Activated CD4-positive, alpha-beta T cell treated with anti-CD3 and anti-CD28 coated beads, Interleukin-2, amount 50 U/mL, for 4 hours (primary cell): ENCODE measurements at places on chromosomes 16 and 17.

DNA sequence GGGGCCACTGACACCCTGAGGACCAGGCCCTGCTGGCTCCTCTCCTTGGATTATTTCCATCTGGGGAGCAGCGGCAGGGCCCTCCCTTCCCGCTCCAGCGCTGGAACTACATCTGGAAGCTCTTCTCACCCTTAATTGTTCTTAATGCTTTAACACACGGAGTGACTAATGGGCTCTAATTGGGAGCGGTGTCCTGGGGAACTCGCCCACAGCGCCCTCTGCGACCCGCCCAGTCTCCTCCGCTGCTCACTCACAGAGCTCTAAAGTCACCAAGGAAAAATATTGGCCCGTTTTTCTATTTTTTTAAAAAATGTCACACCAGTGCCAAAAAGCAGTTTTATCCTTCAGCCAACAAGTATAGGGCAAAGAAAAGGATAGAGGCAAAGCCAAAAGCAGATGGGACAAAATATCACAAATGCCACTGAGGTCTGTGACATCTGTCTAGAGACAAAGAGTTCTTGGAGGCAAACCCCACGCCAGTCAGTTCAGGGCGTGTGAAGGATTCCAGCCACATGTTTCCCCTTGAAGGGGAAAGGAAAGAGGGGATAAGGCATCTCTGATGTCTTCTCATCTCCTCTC is 134.7 kb downstream of the RBFOX3 start:
- no peak for DNase-seq

DNA sequence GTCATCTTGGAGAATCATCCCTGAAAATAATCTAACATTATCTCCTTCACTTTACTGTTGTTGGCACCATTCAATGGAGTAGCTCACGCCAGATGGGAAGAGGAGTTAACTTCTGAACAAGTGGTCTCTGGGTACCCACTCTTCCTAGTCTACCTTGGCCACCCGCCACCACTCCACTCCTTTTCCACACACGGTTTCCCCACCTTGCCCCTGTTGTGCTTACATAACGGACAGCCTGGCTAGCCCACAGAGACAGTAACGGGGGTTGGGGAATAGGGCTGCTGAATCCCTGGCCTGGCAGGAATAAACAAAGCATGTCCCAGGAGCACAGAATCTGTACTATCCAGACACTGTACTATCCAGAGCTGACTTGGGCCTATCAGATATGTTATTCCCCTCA is 3.6 kb upstream of the MXRA7 start:
- no peak for DNase-seq

- DNase-seq, result no peak
Observed at GRCh38 chr17:43658900-43659299, 2.8 kb downstream of the MEOX1 start.

- no peak for DNase-seq
Observed at GRCh38 chr16:54455030-54455725, 168.6 kb upstream of the IRX3 start.

DNA sequence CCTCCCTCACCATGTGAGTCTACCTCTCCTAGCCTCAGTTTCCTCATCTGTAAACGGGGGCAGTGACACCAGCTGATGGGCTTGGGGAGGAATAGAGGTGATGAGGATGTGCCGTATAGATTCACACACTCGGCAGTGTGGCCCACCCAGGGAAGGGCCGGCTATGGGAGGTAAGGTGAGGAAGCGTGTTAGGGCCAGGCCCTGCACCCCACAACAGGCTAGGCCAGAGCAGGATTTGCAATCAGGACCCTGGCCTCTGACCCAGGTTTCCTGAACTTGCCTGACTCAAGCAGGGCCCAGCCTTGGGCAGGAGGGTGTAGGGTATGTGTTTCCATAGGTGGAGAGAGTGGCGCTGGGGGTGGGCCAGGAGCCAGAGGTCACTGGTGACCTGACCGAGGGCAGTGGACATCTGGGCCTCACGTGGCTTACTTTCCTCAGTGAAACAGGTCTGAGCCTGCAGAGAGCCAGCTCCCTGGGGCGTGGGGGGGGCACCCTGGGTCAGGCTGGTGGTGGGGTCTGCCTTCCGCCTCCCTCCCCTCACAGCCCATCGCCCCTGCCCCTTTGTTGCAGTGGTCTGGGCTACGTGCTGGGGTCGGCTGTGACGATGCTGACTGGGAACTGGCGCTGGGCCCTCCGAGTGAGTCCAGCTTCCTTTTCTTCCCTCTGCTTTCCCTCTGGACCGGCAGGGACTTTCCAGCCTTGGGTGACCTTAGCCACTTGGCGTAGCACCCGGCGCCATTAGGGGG is 12.8 kb downstream of the SPNS3 start:
- no peak for DNase-seq

- DNase-seq, result no peak
Observed at GRCh38 chr17:13410874-13411273, 190.9 kb downstream of the HS3ST3A1 start.

- no peak for DNase-seq
Observed at GRCh38 chr16:23062524-23062923, 86.7 kb downstream of the USP31 start.

DNA sequence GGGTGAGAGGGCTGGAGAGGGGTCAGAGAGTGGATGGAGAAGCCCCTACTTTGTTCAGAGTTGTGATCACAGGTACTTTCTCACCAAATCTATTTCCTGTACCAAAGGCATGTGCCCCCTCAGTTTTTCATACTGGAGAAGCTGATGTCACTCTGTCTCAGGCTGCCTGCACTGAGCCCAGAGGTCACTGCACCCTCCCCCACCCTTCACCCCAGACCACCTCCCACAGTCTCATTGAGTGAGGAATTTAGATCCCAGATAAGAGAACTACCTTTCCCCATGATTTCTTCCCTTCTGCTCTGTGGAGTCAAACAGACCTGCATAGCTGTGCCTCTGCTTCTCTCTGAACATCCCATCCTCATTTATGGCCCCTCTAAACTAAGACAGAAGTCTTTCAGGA is 140.0 kb upstream of the IRX6 start:
- no peak for DNase-seq

DNA sequence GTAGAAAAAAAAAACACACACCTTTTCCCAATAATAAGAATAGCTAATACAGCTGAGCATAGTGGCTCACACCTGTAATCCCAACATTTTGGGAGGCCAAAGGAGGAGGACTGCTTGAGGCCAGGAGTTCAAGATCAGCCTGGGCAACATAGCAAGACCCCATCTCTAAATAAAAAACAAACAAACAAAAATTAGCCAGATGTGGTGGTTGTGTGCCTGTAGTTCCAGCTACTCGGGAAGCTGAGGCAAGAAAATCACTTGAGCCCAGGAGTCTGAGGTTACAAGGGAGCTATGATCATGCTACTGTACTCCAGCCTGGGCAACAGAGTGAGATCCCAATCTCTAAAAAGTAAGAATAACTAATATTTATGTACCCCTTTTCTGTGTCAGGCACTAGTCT is 42.8 kb upstream of the GFOD2 start:
- DNase-seq, result no peak

DNA sequence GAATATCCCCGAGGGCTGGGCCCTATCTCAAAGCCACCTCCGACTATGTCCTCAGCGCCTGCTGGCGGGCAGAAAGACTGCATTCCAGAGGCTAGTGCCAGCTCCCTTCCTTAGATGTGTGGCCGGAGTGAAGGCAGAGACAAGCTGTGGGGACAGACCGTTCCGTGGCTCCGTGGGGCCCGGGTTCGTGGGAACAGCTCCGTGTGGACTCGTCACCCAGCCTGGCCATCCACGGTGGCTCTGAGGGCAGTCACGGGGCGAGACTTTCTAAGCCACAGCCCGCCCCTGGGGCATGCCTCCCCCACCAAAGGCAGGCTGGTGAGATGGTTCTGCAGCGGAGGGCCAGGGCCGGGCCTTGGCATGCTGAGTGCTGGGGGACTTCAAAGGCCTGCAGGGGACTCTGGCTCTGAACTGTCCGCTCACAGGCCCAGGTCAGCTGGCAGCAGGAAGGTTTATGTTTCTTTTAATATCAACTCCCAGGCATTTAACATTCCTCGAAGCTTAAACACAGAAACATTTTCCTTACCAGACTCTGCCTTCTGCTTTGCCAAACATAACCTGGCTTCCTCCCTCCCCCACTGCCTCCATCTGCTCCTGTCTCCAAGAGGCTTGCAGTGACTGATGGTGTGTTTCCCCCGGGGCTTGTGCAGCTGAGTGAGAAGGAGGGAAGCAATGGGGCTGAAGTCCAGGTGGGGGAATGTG is 50.4 kb downstream of the TIMM22 start:
- no peak for DNase-seq

GRCh38 chr16:4746991-4747574 is 12.7 kb downstream of the DNAAF8 start:
- no peak for DNase-seq
